ENCODE measurements at places on chromosomes 1 and 21.
A peak's percentile ranks its signal among the peaks of the same experiment; 100 is the strongest.

GRCh38 chr21:43953021-43953420 lies 59.1 kb upstream of the TRAPPC10 start:
- no peak for DNase-seq

- DNase-seq: no peak
Observed at GRCh38 chr1:79847700-79848099, 841.2 kb upstream of the ADGRL4 start.

GRCh38 chr1:179351281-179351680 lies 14.5 kb upstream of the AXDND1 start:
- DNase-seq: no peak

- no peak for DNase-seq
Observed at GRCh38 chr1:41795205-41795762, 123.4 kb downstream of the HIVEP3 start.

DNA sequence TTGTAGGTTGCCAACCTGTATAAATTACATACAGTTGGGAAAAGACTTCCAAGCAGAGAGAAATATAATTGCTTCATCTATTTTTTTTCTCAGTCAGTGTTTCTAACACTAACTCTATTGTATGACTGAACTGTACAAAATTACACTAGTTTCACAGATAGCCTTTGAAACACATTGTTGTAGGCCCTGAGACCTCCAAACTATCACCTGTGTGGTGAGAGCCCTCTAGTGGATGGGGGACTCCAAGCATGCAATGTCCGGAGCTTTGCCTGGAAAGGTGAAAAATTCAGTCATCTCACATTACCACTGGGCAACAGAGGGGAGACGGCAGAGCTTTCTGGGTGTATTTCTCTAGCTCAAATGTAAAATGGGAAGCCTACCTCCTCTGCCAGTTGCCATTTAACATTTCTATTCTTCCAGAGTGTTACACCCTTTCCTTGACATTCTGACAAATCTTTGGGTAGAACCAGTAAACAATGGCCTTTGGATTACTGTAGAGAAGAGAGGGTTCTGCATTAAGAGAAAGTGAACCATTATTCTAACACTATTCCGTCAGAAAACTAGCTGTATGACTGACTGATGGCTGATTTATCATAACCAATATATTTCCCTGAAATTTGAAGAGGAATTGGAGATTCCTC lies 212.2 kb downstream of the LYPLAL1 start:
- peak; percentile 65 for DNase-seq

GRCh38 chr1:229643996-229644745 lies 18.1 kb downstream of the URB2 start:
- DNase-seq: no peak

DNA sequence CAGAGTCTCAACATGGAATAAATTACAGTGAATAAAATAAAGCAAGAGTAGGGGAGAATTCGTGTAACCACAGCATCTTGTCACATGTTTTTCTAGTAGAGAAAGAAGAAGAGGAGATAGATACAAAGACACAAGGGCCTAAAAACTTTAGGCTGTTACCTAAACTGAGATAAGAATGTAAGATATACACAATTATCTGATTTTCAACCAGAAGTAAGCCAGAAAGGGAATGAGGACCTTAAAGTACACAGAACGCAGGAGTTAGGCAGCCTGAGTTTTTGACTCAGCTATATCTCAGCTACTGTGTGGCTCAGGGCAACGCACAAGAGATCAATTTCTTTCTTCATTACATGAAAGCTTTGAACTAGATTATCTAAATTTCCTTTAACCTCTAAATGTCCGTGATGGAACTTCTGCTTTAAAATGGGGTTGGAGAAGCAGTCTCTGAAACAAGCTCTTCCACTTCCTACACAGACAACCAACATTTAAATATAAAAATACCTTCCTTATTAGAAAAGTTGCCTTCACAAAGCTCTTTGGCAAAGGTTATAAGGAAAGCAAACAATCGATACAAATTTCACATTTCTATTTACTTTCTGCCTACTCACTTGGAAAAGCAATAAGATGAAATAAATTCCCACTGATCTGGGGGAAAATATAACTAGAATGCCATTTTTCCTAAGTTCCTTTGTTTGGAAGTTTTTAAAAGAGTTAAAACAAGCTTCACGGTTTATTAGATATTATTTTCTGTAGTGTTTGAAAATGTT lies 5.2 kb upstream of the RGS13 start:
- no peak for DNase-seq

- DNase-seq: no peak
Observed at GRCh38 chr1:97739596-97740103, 181.2 kb downstream of the DPYD start.

DNA sequence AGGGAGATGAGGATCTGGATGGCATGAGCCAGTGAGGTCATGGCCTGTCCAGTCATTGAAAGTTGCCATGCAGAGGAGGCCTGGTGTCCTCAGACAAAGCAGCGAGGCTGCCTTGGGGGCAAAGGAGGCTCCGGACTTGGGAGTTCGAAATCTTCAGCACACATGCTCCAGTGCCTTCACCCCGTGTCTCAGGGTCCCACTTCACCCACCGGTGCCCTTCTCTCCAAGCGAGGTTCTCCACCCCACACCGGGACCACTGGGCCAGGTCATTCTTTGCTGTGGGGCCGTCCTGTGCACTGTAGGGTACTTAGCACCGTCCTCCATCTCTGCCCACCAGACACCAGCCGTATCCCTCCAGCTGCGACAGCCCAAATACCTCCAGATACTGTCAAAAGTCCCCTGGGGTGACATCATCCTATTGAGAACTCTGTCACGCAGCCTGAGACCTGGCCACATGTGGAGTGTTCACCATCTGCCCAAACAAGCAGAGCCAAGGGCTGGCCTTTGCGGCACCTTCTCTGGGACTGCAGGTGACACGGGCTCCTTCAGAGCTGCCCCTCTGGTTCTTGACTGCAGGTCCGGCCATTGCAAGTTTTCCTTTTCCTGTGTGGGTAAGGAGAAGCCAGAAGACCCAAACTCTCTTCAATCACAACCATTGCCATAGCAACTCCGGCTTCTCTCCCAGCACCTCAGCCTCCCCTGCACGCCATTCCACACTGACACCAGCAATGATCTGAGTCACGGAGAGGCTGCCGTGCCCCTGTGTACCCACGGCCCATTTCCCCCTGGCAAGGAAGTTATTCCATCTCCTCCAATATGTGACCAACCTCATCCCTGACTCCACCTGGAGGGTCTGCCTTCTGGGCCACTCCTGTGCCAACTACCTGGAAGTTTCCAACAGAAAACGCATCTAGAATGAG lies 20.4 kb upstream of the PDE9A start:
- no peak for DNase-seq

- peak; percentile 8 for DNase-seq
Observed at GRCh38 chr1:113191579-113192076, 118.6 kb downstream of the LRIG2 start.

GRCh38 chr21:45540601-45540970 lies 1.7 kb downstream of the SLC19A1 start:
- no peak for DNase-seq

GRCh38 chr1:116006486-116006964 lies 30.2 kb downstream of the SLC22A15 start:
- no peak for DNase-seq

Measured in HEK293T (cell line).